Thymus (tissue), 14 donors: ENCODE measurements at places on chromosomes 7 and 10. TPM values are rescaled to one million over a fixed set of nuclear protein-coding genes. Genes with fewer than 3 reads are reported as not detected.
A peak's percentile ranks its signal among the peaks of the same experiment; 100 is the strongest.

DNA sequence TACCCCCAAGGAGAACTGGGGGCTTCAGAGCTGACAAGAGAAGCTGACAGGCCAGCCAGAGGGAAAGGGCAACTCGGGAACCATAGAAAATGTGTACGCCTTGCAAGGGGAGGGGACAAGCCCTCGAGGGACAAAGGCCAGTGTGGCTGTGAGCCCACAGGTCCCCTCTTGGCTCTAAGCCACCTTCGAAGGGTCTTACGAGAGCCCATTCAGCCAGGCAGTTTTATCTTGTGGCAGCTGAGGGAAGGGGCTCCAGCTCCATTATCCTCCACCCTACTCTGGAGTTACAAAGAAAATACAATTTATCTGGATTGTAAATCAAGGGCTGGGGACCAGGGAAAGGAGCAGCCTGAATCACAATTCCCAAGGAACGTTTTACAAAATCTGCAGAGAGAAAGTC lies 159.5 kb upstream of the ZMIZ1 start:
- DNase-seq: no peak

GRCh38 chr10:72275351-72276012 lies 1.8 kb downstream of the DDIT4 start:
- DNase-seq: peak; percentile 82

Gene NPFFR1
- polyA plus RNA-seq: 0.21 TPM

Gene NANOS1
- polyA plus RNA-seq: 3.2 TPM

DNA sequence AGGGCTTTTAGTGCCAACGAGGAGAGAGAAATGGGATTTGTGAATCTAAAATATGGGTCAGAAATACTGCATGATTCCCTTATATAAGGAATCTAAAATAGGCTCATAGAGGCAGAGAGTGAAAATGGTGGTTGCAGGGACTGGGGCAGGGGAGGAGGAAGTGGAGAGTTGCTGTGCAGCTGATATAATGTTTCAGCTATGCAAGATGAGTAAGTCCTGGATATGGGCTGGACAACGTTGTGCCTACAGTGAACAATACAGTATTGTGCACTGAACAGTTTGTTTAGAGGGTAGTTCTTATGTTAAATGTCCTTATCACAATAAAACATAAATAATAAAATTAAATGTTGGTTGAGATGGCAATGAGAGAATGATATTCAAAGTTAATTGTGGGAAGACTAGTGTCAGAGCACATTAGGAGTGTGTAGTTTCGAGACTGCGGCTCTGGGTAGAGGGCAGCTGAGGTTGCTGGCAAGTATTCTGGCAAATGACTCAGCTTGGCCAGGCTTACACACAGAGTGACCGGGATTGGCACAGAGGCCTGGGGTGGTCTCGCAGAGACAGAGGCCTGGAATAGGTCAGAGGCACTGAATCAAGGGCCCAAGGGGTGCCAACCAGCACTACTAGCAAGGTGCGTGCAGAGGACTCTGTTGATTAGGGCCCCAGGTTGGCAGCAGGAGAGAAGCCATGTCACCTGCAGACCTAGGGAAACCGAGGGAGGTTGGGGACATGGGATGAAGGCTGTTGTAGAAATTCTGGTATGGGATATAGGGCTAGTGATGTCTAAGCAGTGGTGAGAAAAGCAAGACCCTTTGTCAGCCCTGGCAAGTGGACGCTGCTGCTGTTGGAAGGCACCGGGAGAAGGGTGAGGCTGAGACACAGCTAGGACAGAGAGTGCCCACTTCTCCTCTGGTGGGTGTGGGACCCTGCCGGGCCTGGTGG lies 2.8 kb upstream of the DEPP1 start:
- no peak for DNase-seq

DNA sequence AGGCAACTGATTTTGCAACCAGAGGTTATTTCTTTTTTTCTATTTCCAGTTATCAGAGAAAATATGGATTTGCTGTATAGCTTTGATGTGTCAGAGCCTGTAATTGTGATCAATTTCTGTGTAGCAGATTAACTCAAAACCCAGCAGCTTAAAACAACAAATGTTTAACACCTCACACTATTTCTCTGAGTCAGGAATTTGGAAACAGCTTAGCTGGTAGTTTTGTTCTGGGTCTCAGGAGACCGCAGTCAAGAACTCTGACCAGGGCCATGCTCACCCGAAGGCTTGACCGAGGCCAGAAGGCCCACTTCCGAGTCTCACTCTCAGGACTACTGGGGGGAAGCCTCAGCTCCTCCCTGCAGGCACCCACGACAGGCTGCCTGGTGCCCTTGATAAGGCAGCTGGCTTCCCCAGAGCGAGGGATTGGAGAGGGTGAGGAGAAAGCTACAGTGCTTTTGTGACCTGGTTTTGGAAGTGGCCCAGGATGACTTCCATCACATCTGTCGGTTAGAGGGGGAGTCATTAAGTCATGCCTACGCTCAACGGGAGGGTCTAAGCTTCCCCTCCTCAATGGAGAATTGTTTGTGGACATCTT lies 105.7 kb upstream of the SHH start:
- DNase-seq: no peak

- DNase-seq: no peak
Observed at GRCh38 chr7:36884910-36885309, 160.6 kb upstream of the AOAH start.

GRCh38 chr7:158695726-158696452 lies 8.7 kb downstream of the NCAPG2 start:
- peak; percentile 25 for DNase-seq

Gene FBXW4
- 32.9 TPM for polyA plus RNA-seq

GRCh38 chr7:20651960-20652544 lies 36.6 kb downstream of the ABCB5 start:
- no peak for DNase-seq

Gene TEX47
- polyA plus RNA-seq: not detected

GRCh38 chr10:72738486-72738885 lies 46.5 kb downstream of the MCU start:
- DNase-seq: no peak

- no peak for DNase-seq
Observed at GRCh38 chr10:24008164-24009091, 200.5 kb upstream of the KIAA1217 start.

Gene H2AZ2
- 198 TPM for polyA plus RNA-seq

Gene TACC2
- polyA plus RNA-seq: 57.3 TPM

Gene GIMAP1
- 10.7 TPM for polyA plus RNA-seq

DNA sequence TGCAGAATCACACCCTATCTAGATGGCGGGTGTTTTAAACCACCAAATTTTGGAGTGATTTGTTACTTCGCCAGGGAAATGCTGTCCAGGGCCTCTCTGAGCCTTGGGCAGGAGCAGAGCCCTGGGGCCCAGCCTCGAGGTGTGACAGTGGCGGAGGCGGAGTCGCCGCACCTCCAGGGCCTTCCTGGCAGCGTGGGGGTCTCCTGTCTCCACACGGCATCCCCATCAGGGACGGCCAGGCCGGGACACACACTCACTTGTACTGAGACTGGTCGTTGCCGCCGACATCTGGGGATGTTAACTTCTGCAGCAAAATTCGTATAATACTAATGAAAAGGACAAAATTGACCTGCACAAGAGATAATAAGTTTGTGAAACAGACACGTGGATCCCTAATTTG lies 110.7 kb downstream of the VIPR2 start:
- DNase-seq: no peak

GRCh38 chr10:129605986-129606518 lies 139.0 kb downstream of the MGMT start:
- no peak for DNase-seq

Gene ACTL6B
- 0.18 TPM for polyA plus RNA-seq

DNA sequence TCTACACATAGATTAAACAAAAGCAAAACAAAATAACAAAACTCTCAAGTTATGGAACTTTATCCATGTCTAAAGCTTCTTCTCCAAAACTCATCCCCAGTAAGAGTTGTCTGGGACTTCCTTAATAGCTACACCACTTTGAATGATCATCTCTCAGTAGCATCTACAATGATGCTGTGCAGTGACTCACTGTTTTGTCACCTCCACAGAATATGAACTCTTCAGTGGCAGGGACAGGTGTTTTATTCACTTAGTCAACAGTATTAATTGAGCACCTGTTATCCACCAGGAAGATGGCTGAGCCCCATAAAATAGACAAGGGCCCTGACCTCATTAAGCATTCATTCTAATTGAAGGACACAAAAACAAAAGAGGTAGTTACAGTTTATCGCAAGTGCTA lies 350.7 kb downstream of the ELMO1 start:
- DNase-seq: no peak

- peak; percentile 28 for DNase-seq
Observed at GRCh38 chr7:77200542-77200941, 923 bp upstream of the FGL2 start.

DNA sequence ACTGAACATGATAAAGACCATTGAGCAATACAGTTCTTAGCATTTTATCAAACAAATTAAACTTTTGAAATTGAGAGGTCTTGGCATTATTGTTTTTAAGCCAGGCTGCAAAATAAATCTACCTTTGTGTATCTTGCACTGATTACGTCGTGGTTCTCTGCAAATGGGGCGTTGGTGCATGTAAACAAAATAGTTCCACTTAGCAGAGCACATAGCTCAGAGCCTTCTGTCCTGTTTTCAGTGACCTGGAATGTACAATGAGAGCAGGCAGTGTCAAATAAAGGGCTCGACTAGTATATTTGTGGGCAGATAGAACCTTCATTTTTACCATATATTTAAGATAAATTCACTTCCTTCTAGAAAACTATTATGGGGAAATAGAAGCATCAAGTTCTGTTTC lies 333.9 kb upstream of the SMIM30 start:
- DNase-seq: no peak

- no peak for DNase-seq
Observed at GRCh38 chr7:135726276-135726788, 1.7 kb downstream of the SLC13A4 start.

GRCh38 chr7:20352573-20353306 lies 22.0 kb downstream of the ITGB8 start:
- no peak for DNase-seq

GRCh38 chr10:62895063-62895462 lies 78.9 kb upstream of the EGR2 start:
- DNase-seq: no peak

Gene SMKR1
- 1.2 TPM for polyA plus RNA-seq

DNA sequence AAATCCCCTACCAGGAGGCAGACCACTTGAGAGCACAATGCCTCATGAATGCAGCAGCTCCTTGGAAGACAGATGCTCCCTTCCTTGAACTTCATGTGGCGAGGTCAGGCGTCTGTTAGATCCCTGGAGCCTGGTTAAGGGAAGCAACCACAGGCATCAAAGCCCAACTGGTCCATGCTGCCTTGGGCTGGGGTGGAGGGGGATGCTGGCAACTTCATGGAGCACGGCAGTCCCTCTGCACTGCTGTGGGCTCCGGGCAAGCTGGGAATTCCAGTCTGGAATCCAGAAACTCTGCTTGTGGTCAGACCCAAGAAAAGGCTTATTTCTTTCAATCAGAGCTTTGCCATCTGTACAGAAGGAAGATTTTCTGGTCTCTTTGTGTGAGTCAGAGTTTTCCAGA lies 130.4 kb downstream of the PFKFB3 start:
- no peak for DNase-seq

Gene FFAR4
- polyA plus RNA-seq: 0.25 TPM

DNA sequence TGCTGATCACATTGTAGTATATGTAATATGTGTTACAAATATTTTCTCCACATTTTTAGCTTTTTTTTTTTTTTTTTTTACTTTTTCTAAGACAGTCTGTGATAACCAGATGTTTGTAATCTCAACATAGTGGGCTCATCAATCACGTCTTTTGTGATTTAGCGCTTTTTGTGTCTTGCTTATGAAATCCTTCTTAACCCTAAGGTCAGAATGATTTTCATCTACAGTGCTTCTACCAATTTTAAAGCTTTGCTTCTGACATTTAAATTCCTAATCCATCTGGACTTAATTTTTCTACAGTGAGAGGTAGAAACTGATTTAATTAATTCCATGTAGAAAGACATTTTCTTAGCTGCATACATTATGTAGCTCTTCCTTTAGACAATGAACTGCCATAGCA lies 626.4 kb downstream of the TNS3 start:
- no peak for DNase-seq

DNA sequence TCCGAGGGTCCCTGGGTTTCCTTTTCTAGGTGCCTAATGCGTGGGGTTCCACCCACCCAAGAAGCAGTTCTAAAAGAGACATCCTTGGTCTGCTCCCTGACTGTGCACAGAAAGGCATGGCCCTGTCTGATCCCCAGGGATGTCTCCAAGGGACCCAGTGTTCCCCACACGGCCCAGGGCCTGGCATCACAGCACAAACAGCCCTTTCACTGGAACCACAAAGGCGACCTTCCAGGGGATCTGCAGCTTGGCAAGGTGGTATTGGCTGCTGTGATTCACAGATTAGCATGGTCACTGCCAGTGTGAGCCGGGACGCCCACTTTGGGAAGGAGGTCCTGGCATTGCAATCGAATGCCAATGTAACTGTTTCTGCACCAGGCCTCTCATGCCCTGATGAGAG lies 6.4 kb downstream of the KCNMA1 start:
- DNase-seq: no peak

DNA sequence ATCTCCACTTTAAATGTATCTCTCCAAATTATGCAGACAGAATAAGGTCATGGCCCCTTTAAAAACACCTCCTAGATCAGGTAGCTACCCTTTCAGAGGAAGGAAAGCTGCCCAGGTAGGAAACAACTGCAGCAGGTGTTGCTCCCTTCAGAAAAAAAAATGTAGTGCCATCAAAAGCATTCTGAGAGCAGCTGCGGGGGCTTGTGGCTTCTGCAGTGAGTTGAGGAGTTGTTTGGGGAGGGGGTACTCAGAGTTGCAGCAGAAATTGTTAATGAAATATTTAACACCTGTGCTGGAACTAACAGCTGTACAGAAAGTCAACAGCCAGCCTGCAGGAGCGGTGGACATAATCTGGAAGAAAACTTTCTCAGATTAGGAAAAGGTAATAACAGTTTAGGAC lies 24.0 kb downstream of the CDHR3 start:
- DNase-seq: no peak

Gene TRIM74
- 3.2 TPM for polyA plus RNA-seq

DNA sequence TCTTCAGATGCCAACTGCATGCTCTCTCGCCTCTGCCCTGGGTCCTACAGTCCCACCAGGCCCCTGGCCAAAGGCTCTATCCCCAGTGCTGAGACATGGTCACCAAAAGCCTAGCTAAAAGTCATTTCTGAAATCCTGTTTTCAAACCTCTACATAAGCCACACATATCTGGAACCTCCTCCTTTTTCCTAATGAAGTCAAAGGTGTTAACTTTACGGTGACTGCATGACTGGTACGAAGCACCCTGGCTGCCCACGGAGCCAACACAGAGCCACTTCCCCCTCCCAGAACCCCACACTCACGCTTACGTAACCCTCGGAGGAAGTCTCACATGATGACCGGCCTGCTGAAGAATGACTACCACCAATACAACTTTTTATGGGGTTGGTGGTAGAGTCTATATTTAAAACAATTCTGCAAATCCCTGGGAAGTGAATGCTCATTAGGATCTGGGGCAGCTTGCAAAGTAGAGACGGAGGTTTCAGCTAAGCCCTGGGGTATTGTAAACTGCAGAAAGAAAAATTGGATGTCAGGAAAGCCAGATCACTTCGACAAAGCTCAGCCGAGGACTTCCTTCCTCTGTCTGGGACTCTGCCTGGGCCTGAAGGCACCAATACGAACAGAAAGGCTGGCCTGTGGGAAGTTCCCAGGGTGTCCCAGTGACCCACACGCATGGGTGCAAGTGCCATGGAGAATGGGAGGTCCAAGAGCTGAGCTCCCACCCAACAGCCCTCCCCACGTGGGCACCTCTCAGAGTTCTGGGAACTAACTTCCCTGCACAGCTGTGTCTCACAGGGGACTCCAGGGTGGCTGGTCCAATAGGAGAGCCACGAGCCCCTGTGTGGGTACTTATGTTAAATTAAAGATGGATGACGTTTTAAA lies 50.7 kb downstream of the PDGFA start:
- DNase-seq: no peak
